ENCODE measurements at places on chromosomes 11 and 22.

- no peak for DNase-seq
Measured at GRCh38 chr11:114183044-114183511, 113.1 kb upstream of the NNMT start.

GRCh38 chr22:30143265-30143664 lies 63.0 kb downstream of the HORMAD2 start:
- no peak for DNase-seq

DNA sequence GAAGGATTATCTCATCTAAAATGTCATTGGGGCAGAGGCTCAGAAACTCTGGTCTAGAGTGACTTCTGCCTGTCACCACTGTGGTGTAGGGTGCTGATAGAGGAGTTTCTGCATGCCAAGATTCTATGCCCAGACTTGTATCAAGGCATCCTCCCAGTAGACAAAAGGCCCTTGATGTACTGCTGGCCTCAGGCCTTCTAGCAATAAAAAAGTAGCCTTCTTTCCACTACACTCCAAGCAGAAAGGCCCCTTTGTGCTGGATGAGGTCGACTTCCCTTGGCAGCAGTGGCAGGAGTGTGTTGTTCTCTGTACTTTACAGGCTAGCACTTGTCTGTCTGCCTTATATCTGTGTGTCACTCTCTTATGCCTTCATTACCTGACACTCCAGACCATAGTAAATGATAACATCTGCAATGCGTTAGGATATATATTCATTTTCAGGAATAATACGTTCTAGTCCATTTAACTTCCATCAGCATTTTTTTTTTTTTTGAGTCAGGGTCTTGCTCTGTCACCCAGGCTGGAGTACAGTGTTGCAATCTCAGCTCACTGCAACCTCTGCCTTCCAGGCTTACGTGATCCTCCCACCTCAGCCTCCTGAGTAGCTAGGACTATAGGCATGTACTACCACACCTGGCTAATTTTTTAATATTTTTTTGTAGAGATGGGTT lies 49.5 kb upstream of the RRM1 start:
- DNase-seq, result no peak

DNA sequence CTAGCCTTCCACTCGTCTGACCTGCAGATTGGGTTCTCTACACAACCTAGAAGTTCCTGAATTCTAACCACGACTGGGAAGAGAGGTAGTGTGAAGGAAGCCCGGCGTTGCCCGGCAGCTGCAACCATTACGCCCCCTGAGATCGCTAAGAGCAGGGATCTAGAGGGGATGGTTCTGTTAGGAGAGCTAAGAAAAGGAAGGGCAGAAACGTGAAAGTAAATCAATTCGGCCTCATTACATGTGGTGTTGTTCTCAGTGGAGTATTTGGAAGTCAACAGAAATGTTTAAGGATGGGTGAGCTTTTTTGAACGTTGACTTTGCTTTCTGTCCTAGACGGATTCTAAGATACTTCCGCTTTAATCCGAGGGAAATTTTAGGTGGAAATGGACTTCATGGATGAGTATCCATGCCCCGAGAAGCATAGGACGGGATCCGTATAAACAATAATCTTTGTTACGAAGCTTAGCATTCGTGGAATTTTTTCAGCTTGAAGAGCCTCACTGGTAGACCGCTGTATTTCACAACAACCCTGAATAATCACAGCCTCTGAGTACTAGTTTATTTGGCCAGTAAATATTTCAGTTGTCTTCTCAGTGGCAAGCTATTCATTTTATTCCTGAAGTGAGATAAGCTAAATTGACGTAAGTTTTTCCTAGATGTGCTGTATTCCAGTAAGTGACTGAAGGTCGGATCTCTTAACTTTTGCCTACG lies 629 bp downstream of the ATP5MG start:
- peak; percentile 75 for DNase-seq

DNA sequence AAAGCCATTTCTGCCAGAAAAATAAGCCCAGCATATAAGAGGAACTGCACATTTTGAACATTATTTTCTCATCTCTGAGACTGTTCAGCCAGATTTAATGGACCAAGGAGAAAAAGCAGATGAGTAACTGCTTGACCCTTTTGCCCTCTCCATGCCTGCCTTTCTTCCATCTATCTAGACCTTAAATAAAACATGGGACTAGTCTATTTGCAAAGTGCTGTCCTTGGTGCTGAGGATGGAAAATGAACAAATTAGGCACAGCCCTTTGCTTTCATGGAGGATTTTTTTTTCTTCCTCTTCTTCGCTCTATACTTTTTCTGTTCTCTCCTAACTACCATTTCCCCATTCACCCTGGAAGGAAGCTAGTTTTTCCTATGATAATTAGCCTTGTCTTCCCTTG lies 361.3 kb downstream of the GRM5 start:
- peak; percentile 1 for DNase-seq

DNA sequence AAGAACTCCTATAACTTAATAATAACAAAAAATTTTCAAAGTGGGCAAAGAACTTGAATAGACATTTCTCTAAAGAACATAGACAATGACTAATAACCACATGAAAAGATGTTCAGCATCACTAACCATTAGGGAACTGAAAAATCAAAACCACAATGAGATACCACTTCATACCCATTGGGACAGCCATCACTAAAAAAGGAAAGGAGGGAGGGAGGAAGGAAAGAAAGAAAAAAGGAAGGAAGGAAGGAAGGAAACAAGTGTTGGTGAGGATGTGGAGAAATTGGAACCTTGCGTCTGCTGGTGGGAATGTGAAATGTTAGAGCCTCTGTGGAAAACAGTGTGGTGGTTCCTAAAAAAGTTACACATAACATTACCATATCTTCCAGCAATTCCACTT lies 55.8 kb downstream of the MS4A13 start:
- no peak for DNase-seq

DNA sequence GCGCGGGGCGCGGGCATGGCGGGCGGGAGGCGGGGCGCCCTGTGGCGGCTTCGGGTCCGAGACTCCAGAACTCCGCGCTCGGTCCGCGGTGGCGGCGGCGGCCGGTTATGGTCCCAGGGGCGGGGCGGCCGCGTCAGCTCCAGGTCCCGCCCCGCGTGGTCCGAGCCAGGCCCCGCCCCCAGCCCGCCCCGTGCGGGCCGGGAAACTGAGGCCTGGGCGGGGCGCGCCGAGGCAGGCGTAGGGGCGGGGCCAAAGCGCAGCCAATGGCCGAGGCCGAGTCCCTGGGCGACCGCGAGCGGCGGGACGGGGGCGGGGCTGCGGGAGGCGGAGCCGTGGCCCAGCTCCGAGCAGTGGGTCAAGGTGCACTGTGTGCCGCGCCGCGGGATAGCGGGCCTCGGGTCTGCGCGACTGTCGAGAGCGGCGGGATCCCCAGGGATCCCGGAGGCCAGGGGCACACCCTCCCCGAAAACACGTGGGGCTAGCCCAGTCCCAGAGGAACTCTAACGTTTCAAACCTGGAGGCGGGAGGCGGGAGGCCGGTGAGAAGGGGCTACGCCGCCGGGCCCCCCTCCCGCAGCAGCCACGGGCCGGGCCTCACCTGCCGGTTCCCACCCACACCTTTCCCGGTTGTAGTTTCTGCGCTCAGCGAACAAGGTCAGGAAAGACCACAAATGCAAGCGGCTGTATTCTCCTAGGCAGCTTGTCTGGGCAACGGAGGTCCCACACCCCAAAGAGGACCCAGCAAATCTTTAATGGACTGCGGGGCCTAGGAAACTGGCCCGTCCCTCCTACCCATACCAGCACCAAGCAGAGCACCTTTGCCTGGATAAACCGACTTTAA lies at the start of gene SLC25A1:
Gene SLC25A1 (minus strand): TSS at position 80 of the 840 bp plus-strand sequence. CDS start 63 bp downstream, at position 17.
- peak; percentile 89 for DNase-seq

GRCh38 chr11:78783301-78783700 lies 208.6 kb upstream of the NARS2 start:
- DNase-seq, result no peak

DNA sequence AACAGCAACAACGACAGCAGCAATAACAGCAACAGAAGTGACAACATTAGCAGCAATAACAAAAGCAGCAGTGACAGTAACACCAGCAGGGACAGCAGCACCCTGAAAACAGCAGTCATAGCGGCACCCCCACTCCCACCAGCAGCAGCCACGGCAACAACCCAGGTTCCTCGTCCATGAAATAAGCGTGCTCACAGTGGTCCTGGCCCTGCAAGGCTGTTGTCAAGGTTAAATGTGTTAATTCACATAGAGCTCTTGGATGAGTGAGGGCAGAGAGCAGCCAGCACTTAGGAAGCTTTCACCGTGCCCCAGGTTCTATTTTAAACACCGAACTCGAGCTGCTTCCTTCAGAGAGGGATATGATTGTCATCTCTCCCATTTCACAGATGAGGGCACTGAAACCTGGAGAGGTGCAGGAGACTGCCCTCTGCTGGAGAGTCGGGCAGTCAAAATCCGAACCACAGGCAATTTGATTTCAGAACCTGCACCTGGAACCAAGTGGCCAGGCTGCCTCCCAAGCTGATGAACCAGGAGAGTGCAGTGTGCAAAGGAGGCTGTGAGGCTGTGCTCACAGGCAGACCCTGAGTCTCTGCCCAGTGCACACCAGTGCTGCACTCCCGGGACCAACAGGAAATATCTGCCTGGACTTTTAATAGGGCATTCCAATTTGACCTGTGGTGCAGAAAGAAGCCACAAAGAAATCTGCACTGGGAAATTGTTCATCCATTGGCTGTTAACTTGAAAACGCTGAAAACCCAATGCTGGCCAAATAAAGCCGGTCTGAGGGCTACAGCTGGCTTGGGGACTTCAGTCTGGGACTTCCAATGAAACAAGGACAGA lies 22.9 kb upstream of the FGF3 start:
- no peak for DNase-seq

DNA sequence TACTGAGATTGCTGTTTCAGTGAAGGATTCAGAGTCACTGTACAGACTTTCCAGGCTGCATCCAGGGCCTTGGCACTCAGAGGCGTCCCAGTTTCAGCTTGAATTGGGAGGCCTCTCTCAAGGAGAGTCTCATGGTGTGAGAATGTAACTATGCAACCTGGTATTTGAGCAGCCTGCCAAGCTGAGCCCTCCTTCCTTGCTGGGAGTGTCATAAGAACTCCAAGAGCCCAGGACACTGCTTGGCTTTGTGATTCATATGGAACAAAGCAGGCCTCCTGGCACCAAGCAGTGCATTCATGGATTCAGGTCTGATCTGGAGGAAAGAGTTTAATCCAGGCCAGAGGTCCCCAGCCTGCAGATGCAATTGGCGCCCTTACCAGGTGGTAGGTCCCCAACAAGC lies 171.7 kb downstream of the DBX1 start:
- DNase-seq, result no peak

DNA sequence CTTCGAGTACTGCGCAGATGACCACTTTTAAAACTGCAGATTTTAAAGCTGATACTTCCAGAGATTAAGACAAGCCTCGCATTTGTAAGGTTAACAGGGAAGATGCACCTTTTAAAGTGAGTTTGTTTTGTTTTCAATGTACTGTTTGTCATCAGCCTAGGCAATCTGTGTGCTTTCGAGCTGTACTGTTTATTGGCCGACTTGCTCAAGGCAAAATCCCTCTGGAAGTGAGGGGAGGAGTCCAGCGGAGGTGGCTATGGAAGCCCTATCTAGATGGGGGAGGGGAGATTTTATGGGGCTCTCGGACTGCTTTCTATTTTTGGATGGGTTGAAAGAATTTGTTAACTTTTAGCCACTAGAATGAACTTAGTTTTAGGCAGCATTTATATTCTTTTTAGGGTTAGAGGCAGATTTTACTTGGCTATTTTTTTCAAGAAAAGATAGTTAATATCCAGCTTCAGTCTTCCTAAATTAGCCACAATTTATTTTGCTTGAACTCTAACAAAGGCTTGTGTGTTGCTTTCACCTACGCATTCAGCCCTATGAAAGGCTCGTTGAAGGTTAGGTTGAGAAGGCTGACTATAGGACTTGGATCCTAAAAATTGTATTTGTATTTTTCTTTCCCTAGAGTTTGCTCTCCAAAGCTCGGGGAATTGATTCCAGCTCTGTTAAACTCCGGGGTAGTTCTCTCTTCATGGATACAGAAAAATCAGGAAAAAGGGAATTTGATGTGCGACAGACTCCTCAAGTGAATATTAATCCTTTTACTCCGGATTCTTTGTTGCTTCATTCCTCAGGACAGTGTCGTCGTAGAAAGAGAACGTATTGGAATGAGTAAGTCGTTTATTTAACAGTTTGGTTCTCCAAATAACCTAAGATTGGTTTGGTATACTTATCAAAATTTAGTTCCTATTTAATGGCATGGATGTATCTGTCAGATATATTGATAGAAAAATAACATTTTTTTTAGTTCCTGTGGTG lies 2.1 kb downstream of the WEE1 start:
- peak; percentile 77 for DNase-seq

GRCh38 chr11:123129920-123130319 lies 65.1 kb downstream of the CLMP start:
- no peak for DNase-seq

- no peak for DNase-seq
Measured at GRCh38 chr11:8605971-8606563, 12.0 kb upstream of the STK33 start.

- no peak for DNase-seq
Measured at GRCh38 chr22:47450876-47451475, 688.5 kb downstream of the TBC1D22A start.

DNA sequence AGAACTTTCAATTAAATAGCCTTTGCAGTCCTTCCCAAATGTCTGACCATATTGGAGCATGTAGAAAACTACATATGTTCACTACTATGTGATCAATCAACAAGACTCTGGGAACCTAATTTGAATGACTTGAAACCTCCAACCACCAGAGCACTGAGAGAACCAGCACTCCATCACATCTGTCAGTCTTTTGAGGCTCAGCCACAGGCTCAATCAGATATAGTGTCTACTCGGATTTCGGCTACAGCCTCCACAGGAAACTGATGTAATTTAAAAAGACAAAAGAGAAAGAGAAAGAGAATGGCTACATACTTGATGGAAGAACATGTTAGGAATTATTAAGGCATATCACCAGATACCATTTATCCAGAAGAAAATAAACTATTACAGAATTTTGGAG lies 859.0 kb downstream of the FAM181B start:
- DNase-seq, result no peak
